ENCODE measurements at places on chromosomes 3 and 15.

GRCh38 chr3:113234688-113235260 lies 23.4 kb downstream of the BOC start:
- no peak for DNase-seq

DNA sequence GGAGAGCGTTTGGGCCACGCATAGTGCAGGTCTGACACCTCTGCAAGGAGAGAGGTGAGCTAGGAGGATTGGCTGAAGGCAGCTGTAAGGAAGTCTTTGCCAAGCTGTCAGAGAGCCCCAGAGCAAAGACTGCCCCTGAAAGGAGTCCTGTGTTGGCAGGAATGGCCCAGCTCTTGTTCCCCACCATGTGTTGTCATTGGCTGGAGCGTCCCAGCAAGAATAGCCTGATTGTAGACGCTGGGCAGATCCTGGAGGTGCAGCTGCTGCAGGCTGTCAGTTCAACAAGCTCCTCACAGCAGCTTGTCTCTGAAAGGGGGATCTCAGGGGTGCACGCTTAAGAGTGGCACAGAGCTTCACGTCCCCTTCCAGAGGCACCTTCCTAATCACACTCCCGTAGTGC lies 237.6 kb downstream of the FEZF2 start:
- no peak for DNase-seq

GRCh38 chr15:83565553-83566159 lies 88.3 kb upstream of the ADAMTSL3 start:
- DNase-seq, result no peak

DNA sequence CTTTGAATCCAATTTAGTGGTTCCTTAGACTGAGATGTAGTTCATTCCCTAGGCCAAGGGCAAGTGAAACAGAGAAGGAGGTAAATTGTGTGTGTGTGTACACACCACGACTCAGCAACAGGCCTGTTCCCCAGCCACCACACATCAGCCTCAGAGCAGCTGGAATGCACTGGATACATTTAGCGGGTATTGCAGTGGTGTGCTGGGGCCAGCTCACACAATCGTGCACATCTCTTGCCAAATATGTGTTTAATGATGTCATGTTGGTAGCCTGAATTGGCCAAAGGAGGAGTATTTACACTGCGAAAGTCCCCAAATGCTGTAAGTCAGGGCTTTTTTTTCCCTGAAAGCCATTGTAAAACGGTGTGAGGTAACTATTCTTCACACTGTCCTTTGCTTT lies 82.3 kb downstream of the RBPMS2 start:
- DNase-seq, result no peak

- no peak for DNase-seq
These were observed 43.9 kb upstream of the GOLGA8J start for GRCh38 chr15:30038667-30039523.

GRCh38 chr15:31385736-31386135 lies 59.1 kb downstream of the KLF13 start:
- DNase-seq, result no peak

- no peak for DNase-seq
These were observed 8.0 kb downstream of the HEMK1 start for GRCh38 chr3:50577348-50577747.

DNA sequence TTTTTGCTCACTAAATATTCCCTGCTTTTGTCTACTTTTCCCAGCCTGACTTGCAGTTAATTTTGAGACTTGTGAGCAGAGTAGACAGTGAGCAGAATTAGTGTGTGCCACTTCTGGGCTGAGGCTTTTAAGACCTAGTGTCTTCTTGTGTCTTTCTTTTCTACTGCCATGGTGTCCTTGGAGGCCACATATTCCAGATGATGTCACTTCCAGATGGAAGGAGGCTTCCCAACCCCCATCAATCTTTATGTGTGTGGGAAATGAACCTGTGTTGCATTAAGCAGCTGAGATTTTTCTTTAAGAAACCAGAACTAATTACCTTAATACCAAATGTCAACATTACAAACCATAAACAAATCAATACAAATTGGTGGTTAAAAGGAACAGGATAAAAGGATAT lies 774.7 kb upstream of the ROBO1 start:
- DNase-seq, result no peak

GRCh38 chr3:167835359-167835758 lies 99.8 kb downstream of the SERPINI1 start:
- no peak for DNase-seq

DNA sequence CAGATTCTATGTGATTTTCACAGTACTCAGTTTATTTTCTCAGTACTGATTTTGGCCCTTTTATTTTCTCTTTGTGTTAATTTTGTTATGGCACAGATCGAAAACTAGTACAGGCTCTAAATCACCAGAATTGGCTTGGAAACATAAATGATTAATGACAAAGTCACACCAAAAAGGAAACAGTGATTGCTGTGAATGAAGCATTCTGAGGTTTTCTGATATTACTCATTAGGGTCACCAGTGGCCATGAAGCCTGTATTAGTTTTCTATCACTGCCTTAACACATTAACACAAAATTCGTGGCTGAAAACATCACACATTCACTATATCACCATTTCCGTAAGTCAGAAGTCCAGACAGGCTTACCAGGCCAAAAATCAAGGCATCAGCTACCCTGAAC lies 343.0 kb upstream of the THRB start:
- DNase-seq, result no peak

GRCh38 chr3:73029321-73029796 lies 32.1 kb upstream of the EBLN2 start:
- DNase-seq, result no peak

DNA sequence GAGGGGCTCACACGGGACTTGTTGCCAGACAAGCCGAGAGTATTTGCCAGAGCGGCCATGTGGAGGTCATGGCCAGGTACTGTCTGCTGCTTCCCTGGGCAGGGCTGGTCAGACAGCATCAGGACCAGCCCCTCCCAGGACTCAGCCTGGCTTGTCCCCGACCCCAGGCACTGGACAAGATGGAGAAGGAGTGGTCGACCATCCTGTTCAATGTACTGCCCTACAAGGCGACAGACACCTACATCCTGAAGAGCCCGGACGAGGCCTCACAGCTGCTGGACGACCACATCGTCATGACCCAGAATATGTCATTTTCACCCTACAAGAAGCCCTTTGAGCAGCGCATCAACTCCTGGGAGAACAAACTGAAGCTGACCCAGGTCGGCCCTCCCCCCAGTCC lies 38.6 kb downstream of the DNAH1 start:
- no peak for DNase-seq

- DNase-seq, result no peak
These were observed 626.6 kb downstream of the MCTP2 start for GRCh38 chr15:94858011-94858410.

- no peak for DNase-seq
These were observed 311.6 kb upstream of the RASGRP1 start for GRCh38 chr15:38876211-38876610.

Measured in naive thymus-derived CD4-positive, alpha-beta T cell (primary cell).